ENCODE measurements at places on chromosomes 7 and 10. TPM values are rescaled to one million over a fixed set of nuclear protein-coding genes. Genes with fewer than 3 reads are reported as not detected.

Gene OPN4
- total RNA-seq: not detected

DNA sequence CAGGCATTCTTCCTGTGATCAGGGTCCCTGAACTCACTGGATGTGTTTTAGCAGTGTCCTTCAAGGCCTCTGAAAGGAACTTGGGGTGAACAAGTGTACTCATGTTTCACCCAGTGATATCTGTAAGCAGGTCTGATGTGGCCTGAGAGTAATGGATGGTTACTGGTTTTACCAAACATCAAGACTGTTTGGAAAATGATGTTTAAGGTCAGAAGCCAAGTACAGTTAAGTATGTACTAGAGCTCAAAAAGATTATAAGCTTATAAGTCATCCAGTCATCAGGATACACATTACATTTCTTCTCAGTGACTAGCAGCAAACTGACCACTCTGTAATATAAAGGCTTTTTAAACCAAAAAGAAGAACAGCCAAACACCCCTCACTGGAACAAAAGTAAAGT, 79.8 kb upstream of the PTN start:
- H3K27ac ChIP-seq: no peak overlapping the region
- H3K4me3 ChIP-seq: no peak overlapping the region
- peaks cover 26% of the 10 kb centered on the region for H3K36me3 ChIP-seq
- no peaks in the 10 kb centered on the region for H3K27me3 ChIP-seq
- no peak for DNase-seq
- H3K4me1 ChIP-seq: no peaks in the 10 kb centered on the region

DNA sequence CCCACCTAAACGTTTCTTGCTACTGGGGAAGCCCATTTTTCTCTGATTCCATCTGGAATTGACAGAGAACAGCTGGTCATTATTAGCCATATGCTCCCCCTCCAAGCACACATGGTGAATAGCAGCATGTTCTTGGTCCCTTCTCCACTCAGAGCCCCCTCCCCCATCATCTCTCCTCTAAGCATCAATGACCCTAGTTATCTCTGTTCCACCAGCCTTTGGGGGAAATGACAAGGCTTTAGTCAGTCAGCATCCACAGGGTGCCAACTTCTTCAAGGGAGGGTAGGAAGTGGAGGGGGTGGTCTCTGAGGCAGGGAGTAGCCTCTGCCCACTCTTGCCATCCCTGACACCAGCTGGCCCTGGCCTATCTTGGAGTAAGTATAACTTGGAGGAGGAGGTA, 163.1 kb downstream of the UBE2H start:
- peaks cover 36% of the 10 kb centered on the region for H3K4me1 ChIP-seq
- no peaks in the 10 kb centered on the region for H3K36me3 ChIP-seq
- DNase-seq: no peak
- no peak overlapping the region for H3K27ac ChIP-seq
- no peak overlapping the region for H3K4me3 ChIP-seq
- peaks cover 84% of the 10 kb centered on the region for H3K27me3 ChIP-seq

- peak overlapping the region; percentile 87 for H3K4me3 ChIP-seq
- peaks cover 20% of the 10 kb centered on the region for H3K27me3 ChIP-seq
- H3K4me1 ChIP-seq: peaks cover 27% of the 10 kb centered on the region
- H3K36me3 ChIP-seq: 0 out of 2 replicates have a peak, but pooled peaks cover under 1% of the 10 kb centered on the region
- no peak for DNase-seq
- H3K27ac ChIP-seq: peak overlapping the region; percentile 77
Observed at GRCh38 chr10:122373721-122374120, 787 bp upstream of the PLEKHA1 start.

Gene TET1
- total RNA-seq: 59.2 TPM

GRCh38 chr7:22713463-22713862, 13.5 kb upstream of the IL6 start:
- H3K4me3 ChIP-seq: no peak overlapping the region
- DNase-seq: no peak
- H3K27ac ChIP-seq: no peak overlapping the region
- peaks cover 16% of the 10 kb centered on the region for H3K4me1 ChIP-seq
- H3K27me3 ChIP-seq: no peaks in the 10 kb centered on the region

- H3K27ac ChIP-seq: no peak overlapping the region
- no peaks in the 10 kb centered on the region for H3K27me3 ChIP-seq
- no peak for DNase-seq
- peaks cover 9% of the 10 kb centered on the region for H3K4me1 ChIP-seq
- H3K4me3 ChIP-seq: no peak overlapping the region
- no peaks in the 10 kb centered on the region for H3K36me3 ChIP-seq
Observed at GRCh38 chr7:36309716-36310115, 79.9 kb upstream of the ANLN start.

GRCh38 chr7:20112696-20113095, 104.5 kb downstream of the MACC1 start:
- peak overlapping the region; percentile 82 for H3K27ac ChIP-seq
- H3K4me1 ChIP-seq: peaks cover 83% of the 10 kb centered on the region
- H3K27me3 ChIP-seq: no peaks in the 10 kb centered on the region

Gene LSM8
- 39.9 TPM for total RNA-seq

Measured in WTC11 (cell line).